Endothelial cell of umbilical vein (primary cell): ENCODE measurements at places on chromosomes 3 and 15.

GRCh38 chr3:43094381-43094780 is 11.5 kb downstream of the POMGNT2 start:
- DNase-seq = no peak

DNA sequence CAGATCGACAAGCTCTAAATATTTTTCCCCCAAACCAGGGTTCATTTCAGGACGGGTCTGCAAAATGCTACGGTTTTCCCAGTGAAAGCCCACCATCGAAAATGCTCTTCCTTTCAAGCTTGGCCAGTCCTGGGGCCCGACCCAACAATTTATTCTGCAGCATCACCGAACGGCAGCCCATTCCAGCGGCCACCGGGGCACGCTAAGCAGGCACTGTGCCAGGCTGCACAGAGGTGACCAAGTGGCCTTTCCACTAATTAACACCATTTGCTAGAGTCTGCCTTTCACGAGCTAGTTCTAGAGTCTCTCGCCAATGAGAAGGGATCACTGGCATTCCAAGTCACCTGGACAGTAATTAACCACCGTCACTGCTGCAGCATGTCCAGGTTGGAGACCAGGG is 14.4 kb downstream of the RGMA start:
- no peak for DNase-seq

DNA sequence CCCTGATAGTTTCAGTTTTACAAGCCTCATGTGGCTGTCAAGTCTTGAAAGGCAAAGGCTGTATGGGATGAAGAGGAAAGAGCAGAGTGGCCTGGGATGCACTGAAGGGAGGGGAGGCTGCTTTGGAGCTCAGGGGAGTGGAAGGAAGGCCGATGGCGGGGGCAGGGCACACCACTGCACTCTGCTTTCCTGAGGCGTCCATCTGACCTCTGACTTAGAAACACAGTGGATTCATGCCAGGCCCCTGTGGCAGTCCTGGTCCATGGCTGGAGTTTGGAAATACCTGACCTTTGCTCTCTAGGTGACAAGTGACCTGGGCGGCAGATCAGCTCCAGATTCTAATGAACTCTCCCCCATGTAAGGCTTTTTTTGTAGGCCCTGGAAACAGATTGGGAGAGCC is 19.0 kb downstream of the FAH start:
- no peak for DNase-seq

GRCh38 chr3:51722362-51722761 is 15.5 kb downstream of the GRM2 start:
- no peak for DNase-seq

GRCh38 chr15:54197995-54198394 is 219.8 kb downstream of the UNC13C start:
- no peak for DNase-seq

DNA sequence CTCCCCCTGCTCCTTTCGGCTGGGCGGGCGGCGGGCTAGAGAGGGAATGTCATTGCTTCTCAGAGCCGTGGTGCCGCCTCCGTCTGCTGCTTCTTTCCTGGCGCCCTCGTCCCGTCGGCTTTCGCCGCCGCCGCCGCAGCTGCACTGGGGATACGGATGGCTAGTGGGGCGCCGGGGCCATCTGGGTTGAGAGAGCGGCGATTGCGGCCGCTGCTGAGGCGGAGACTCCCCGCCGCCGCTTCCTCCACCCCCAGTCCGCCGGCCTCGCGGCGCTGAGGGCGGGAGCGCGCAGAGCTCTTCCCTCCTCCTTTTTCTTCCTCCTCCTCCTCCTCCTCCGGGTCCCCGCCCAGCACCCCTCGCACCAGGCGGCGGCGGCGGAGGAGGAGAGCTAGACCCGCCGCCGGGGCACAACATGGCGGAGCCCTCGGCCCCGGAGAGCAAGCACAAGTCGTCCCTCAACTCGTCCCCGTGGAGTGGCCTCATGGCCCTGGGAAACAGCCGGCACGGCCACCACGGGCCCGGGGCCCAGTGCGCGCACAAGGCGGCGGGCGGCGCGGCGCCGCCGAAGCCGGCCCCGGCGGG is at the start of gene STT3B:
TSS of gene STT3B (plus strand) at position 339 of the 582 bp plus-strand sequence. CDS start at position 413, 74 bp downstream.
- DNase-seq = no peak

DNA sequence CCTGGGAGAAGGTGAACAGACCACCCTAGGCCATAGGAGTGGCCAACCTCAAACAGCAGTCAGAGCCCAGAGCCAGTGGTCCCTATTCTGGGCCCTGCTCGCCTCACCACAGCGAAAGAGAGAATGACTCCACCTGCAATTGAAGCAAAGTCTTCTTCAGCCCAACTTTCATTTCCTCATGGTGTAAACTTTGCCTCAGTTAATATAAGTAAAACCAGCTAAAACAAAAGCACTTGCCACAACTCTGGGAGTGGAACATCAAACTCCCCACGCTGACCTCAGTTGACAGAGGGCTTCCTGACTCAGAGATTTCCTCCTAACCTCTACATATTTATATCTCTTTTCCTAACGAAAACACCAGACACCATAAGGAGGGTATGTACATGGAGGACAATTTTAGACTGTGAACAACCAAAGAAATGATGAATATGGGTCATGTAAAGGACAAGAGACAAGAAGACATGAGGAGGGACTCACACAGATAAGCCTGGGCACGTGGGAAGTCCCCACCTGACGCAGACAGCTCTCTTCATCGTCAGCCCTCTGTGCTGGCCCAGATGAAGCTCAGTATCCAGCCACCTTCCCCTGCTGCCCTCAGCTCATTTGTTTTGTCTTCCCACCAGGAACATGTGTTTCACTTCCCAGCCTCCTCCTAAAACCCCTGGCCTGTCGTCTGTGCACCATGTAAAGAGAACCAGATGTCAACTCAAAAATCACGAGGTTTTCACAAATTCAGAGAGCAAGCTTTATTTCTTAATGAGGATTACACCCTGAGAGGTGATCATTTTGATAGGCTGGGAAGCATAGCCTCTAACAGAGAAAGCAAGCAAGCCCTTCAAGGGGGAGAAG is 140.9 kb downstream of the KCNMB2 start:
- no peak for DNase-seq

DNA sequence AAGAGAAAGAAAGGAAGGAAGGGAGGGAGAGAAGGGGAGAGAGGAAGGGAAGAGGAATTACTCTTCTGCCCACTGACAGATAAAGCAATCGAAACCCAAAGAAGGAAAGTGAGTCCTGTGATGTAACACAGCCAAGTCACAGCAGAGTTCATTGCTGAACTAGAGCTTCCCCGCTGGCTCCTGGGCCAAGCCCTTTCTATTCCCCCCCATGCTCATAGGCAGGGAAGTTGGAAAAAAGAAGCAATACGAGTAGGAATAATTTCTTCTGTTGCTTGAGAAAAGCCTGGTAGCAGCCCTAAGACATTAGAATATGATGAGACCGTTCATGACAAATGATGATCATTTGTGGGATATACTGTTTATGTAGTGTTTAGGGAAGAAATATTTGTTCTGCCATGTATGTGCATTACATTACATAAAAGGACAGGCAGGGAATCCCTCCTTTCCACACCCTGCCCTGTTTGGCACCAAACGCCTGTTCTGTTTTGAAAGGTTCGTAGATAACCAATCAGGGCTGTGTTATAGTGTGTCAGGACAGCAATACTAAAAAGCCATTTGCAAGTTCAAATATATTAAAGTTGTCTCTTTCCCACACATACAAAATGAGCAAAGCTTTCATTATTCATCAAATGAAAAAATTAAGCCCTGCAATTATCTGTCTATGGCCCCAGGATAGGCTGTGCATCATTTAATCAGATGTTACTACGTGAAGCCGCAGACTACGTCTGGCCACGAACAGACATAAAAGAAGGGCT is 111.0 kb upstream of the TRPM1 start:
- DNase-seq = no peak

- no peak for DNase-seq
Observed at GRCh38 chr3:64405211-64405835, 180.1 kb upstream of the PRICKLE2 start.

DNA sequence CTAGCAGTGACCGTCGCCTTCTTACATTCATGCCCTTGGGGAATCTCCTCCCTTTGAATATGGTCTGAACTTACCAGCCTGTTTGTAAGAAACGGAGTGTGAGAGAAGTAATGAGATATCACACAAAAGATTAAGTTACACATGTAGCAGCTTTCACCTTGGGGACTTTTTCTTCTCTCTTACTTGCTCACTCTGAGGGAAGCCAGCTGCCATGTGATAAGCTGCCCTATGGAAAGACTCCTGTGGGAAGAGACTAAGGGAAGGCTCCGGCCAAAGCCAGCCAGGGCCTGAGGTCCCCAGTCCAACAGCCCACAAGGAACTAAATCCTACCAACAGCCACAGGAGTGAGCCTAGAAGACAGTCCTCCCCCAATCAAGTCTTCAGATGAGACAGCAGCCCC is 190.4 kb upstream of the TSC22D2 start:
- no peak for DNase-seq

GRCh38 chr3:45942051-45942825 is 1.0 kb upstream of the CXCR6 start:
- peak; percentile 24 for DNase-seq

DNA sequence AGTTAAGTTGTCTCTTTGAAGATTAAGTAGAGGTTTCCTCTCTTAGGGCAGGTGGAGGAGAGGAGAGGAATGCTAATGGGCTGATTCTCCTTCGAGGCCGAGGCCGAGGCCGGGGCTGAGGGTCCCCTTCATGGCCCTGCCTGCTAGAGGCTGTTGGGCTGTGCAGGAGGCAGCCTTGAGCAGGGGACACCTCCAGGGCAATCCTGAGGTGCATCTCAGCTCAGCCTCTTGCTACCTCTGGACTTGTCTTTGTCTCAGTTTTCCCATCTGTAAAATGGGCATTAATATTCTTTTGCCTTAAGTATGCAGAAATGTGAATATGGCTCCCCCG is 97.7 kb upstream of the PRR20G start:
- DNase-seq = no peak
